ENCODE measurements at places on chromosomes 12 and 14.
A peak's percentile ranks its signal among the peaks of the same experiment; 100 is the strongest.

- DNase-seq, result no peak
Measured at GRCh38 chr12:48903363-48903981, 21.8 kb downstream of the FKBP11 start.

DNA sequence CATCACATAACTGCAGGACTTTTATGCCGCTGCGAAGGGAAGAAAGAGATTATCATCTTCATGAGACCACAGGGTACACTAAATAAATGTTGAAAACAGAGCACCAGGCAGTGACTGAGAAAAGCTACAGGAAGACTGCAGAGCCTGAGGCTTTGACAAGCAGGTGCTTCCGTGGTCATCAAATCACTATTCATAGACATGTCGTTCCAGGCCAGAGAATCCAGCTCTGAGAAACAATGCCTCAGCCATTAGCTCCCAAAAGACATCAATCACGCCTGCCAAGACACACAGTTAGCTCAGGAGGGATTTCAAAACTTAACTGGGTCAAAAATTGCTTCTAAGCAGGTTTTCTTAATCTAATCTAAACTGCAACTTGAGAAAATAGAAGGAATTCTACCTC lies 47.2 kb upstream of the GARIN6 start:
- no peak for DNase-seq

GRCh38 chr12:3251691-3252090 lies 174.5 kb downstream of the TSPAN9 start:
- DNase-seq, result no peak

- DNase-seq, result no peak
Measured at GRCh38 chr14:103401223-103402214, 16.3 kb downstream of the MARK3 start.

GRCh38 chr14:88323086-88323522 lies at the start of gene KCNK10:
Gene KCNK10 (minus strand): TSS chr14:88323269. CDS start chr14:88322798, 471 bp downstream.
- DNase-seq, result no peak

DNA sequence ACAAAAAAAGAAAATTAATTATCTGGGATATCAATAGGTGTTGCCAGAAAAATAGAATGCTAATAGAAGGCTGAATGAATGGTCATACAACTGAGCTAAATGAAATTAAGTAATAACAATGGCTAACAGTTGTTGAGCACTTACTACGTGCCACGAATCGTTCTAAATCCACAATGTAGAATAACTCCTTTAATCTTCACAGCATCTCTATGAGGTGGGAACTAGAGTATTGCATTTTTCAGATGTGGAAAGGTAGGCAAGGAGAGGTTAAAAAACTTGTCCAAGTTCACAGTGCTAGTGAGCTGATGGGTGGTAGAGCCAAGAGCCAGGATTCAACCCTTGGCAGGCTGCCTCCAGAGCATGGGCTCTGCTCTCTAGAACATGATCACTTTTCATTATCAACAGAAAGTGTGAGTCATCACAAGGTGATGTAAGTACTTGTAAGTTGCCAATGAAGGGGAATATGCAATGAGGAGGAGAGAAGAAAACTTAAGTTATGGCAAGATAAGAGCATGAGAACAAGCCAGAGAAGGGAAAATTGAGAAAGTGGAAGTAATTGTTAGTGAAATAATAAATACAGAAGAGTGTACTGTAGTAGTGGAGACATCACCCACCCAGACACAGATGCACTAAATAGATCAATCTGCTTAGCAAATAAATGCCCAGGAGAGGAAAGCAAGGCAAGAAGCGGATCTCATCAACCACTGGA lies 122.1 kb downstream of the PRKD1 start:
- peak; percentile 28 for DNase-seq

DNA sequence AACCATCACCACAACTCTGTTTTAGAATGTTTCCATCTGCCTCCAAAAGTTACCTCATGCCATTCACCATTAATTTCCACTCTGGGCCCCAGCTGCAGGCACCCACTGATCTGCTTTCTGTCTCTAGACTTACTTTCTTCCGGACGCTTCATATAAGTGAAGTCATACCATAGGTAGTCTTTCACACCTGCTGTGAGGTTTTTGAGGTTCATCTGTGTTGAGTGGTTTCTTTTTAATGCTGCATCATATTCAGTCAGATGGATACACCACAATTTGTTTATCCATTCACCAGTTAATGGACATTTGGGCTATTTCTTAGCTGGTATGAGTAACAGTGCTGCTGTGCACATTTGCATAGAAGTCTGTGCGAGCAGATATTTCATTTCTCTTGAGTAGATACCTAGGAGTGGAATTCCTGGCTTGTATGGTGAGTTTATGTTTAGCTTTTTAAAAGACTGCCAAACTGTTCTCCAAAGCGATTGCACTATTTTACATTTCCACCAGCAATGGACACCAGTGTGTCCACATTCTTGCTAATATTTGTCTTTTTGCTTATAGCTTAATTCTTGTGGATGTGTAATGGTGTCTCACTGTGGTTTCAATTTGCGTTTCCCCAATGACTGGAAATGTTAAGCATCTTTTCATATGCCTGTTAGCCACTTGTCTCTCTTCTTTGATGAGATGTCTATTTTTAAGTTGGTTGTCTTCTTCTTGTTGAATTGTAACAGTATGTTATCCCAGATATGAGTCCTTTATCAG lies 48.3 kb downstream of the ZFYVE21 start:
- no peak for DNase-seq

GRCh38 chr12:98402091-98402490 lies 113.3 kb upstream of the TMPO start:
- DNase-seq, result peak; percentile 48

Data from SW480 (cell line).